M059J (cell line): ENCODE measurements at places on chromosomes 12 and 14.

GRCh38 chr12:48779869-48780268, 9.0 kb downstream of the ADCY6 start:
- peak; percentile 60 for DNase-seq

DNA sequence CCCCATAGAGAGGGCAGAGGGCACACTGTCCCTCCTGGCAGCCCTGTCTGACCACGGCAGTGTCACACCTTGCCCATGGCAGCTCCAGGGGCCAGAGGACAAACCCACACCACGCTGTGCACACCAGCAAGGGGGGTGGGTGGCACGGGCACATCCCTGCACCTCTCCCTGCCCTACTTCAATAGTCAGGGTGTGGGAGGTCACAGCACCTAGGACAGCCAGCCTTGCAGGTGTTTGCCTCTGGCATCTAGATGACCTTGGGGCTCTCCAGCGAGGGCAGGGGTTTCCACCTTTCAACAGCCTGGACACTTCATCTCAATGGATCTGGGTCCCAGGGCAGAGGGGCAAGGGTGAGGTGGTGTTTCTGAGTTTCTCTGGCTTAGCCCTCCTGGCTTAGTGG, 69.2 kb downstream of the LGMN start:
- no peak for DNase-seq

GRCh38 chr12:122031342-122032216, 9.9 kb downstream of the BCL7A start:
- DNase-seq = peak; percentile 14

DNA sequence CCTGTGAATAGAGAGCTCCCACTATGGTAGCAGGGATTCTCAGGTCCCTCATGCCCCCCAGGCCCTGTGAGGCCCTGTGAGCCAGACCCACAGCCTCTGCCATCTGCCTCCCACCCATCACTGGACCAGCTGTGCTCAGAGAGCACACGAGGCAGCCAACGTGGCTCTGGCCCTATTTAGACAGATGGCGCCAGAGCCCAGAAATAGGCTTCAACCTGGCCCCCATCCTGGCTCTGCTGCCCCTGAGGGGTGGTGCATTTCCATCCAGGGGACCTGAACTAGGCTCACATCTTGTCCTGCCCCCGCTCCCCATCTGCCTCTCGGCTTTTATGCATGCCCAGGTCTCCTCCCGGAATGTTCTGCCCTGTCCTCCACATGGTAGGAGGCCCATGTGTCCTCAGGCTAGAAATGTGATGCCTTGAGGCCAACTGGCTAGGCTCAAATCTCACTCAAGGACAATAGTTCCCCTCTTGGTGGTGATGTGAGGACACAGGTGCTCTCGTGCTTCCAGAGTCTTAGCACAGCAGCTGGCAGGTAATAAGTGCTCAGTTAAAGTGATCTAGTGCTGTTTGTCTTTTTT, 18.9 kb downstream of the TMEM63C start:
- DNase-seq = no peak

GRCh38 chr12:110068654-110069053, 20.3 kb upstream of the C12orf76 start:
- no peak for DNase-seq

DNA sequence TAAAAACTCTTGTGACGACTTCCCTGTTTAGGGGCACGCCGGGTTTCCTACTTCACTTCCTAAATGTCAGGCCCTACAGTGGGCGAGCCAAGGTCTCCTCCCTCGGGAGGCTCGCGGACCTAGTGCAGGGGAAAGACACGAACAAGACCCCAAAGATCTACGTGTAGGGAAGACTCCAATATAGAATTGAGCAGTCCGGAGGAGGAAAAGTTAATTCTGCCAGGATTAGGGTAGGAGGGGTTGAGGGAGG, 564 bp downstream of the ATXN3 start:
- peak; percentile 51 for DNase-seq

GRCh38 chr14:68000511-68000910, 180.9 kb downstream of the RAD51B start:
- DNase-seq = peak; percentile 32

DNA sequence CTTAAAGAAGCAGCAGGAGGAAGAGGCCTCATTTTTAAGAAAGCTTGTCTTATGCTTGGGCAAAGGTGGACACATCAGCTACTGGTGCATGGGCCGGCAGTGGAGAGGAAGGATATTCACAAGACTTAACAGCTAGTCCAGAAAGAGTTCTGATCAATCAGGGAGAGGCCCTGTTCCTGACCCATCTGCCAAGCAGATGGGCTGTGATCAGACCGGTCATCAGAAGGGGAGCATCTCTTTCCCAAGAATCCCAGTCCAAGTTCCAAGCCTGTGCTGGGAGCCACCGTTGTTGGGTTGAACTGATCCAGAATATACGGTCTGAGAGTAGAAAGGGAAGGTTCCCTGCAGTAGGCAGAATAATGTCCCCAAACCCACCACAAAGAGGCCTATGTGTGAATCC, 32.7 kb upstream of the SOCS2 start:
- DNase-seq = no peak

GRCh38 chr12:42284876-42285275, 41.0 kb downstream of the ZCRB1 start:
- DNase-seq = no peak
